Brain (organoid and tissue), 16 donors: ENCODE measurements at places on chromosomes 6 and 20. TPM values are rescaled to one million over a fixed set of nuclear protein-coding genes. Genes with fewer than 3 reads are reported as not detected.
A peak's percentile ranks its signal among the peaks of the same experiment; 100 is the strongest.

Gene POPDC3
- 8.0 TPM for polyA plus RNA-seq

Gene RBPJL
- not detected for polyA plus RNA-seq

Gene C20orf141
- polyA plus RNA-seq, result not detected

Gene HELZ2
- 36.2 TPM for polyA plus RNA-seq

Gene MYT1
- polyA plus RNA-seq, result 46.0 TPM

- peak; percentile 68 for DNase-seq
Measured at GRCh38 chr6:140050101-140050995, 675.9 kb upstream of the CITED2 start.

- no peak for DNase-seq
Measured at GRCh38 chr6:90100059-90100665, 196.5 kb downstream of the BACH2 start.

DNA sequence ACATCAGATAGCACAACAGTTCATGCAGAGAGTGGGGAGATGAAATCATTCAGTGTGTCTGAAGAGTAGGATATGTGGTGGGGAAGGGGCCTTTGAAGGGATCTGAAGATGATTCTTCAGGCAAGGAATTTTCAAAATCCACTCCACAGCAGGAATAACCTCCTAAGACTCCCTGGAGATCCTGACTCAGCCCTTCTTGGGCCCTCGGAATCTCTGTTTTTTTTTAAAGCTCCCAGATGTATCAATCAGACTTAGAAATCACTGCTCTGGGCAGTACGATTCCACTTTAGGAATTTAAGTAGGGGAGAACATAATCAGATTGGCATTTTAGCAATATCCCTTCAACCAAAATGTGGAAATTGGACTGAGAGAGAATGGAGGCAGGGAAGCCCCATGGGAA lies 55.5 kb downstream of the RIOK1 start:
- DNase-seq, result no peak

- DNase-seq, result no peak
Measured at GRCh38 chr6:119895626-119896025, 546.1 kb upstream of the MAN1A1 start.

DNA sequence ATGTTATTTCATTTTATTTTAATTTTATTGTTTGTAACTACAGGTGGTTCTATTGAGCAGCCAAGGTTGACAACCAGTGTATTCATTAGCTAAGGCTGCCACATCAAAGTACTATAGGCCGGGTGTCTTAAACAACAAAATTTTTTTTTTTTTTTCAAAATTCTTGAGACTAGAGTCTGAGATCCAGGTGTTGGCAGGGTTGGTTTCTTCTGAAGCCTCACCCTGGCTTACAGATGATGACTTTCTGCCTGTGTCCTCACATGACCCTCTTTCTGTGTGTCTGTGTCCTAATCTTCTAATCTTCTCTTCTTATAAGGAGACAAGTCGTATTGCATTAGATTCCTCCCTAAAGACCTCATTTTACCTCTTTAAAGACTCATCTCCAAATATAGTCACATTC lies 208.4 kb downstream of the MANEA start:
- DNase-seq, result no peak

GRCh38 chr6:35064757-35065440 lies 76.2 kb downstream of the TCP11 start:
- DNase-seq, result no peak

DNA sequence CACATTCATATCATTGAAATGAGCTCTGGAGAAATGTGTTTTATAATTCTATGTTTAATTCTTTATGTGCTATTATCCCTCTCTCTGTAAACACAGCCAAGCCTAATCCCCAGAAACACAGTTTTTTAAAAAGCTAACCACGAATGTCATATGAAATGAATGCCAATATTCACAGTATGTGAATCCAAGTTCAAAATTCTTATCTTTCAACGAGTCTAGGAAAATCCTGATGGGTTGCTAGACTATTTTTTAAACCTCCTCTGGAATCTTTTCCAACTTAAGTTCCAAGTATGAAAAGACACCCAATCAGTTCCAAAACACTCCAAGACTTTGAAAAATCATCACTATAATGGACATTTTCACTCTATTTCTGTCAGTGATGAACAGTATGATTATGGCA lies 689.3 kb downstream of the HACE1 start:
- no peak for DNase-seq
